Activated naive CD4-positive, alpha-beta T cell treated with anti-CD3 and anti-CD28 coated beads, Interleukin-2, amount 50 U/mL, for 16 hours (primary cell): ENCODE measurements at places on chromosomes 3 and 15.

DNA sequence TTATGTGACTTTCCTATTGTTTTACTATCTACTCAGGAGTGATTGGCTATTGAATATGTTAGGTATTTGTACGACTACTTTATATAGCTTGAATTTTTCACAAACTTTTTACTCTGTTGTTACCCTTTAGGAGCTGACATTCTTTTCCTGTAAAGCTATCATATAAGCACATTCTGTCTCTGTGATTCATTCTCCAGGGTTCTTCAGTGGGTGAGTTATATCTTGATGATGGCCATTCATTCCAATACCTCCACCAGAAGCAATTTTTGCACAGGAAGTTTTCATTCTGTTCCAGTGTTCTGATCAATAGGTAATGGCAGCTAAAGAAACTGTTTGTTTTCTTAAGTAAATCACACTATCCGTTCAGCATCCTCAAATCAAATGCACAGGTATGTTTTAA lies 10.1 kb upstream of the CAPN3 start:
- DNase-seq: no peak

DNA sequence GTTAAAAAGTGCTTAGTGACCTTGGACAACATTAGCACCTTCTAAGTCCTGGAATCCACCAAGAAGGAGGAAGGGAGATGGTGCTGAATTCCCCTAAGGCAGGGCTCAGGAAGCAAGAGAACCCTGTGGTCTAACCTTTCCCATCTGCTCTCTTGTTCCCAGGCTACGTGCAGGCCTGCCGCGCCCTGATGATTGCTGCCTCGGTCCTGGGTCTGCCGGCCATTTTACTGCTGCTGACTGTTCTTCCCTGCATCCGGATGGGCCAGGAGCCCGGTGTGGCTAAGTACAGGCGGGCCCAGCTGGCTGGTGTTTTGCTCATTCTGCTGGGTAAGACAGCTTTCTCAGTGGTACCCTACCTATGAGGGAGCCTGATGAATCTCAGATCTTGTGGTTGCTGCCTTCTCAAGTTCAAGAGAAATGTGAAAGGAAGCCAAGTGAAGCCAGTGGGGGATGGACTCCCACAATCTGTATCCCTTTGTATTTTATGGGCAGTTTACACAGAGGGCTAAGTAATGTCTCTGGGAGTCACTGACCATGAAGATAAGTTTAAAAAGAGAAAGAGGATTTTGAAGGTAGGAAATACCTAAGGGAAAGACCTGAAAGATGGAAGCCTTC lies 4.4 kb downstream of the CLDN11 start:
- no peak for DNase-seq

DNA sequence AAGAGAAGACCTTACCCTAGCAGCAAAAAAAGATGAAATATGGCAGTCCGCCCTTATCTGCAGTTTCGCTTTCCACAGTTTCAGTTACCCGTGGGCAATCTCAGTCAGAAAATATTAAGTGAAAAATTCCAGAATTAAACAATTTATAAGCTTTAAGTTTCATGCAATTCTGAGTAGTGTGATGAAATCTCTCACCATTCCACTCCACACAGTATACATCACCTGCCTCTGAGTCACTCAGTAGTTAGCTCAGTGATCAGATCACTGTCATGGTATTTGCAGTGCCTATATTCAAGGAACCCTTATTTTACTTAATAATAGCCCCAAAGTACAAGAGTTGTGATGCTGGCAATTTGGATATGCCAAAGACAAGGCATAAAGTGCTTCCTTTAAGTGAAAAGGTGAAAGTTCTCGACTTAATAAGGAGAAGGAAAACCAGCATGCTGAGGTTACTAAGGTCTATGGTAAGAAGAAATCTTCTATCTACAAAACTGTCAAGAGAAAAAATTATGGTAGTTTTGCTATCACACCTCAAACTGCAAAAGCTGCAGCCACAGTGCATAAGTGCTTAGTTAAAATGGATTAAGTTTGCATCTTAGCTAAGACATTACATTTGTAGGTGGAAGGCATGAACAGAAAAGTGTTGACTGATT lies 48.1 kb downstream of the HSPBAP1 start:
- DNase-seq: no peak

GRCh38 chr15:86193716-86194380 lies 114.2 kb downstream of the AGBL1 start:
- DNase-seq: no peak

- DNase-seq: no peak
Measured at GRCh38 chr3:66036586-66037148, 2.1 kb downstream of the MAGI1 start.

DNA sequence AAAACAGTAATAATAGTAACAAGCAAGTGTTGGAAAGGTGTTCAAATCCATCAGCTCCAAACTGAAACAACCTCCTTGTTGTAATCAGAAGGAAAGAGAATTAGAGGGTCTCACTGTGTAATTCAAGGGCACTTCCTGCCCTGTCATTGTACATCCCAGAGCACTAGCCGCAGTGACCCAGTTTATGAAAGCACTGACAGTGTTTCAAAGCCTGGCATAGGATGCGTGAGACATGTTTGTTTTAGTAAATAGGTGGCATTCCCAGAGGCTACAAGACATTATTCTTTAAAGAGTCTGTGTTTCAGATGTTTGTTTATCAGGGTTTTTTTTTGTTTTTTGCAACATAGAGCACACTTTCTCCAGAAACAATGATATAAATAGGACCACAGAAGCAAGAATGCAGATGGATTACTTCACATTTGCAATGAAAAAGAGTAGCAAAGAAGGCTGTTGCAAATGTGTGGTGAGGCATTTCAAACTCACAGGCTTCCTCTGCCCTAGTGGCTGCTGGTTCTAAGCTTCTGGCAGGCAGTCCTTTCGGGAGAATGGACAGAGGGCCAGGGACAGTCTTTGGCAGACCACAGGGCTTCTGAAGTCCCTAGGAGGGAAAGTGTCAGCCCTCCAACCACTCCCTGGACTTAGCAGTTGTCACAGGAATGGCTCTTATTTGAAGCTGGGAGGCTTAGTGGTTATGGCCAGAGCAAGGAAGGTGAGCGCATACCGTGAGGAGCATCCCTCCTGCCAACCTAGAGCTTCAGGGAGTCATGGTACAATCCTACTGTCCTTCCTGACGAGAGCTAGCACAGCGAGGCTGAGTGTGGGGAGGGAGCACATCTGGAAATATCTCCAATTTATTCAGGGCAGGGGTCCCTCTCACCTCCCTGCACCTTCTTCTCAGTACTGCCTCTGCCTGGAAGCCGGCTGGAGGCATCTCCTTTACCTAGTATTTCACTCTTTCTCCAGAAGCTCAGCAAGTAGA lies 31.4 kb upstream of the TIPARP start:
- DNase-seq: no peak

DNA sequence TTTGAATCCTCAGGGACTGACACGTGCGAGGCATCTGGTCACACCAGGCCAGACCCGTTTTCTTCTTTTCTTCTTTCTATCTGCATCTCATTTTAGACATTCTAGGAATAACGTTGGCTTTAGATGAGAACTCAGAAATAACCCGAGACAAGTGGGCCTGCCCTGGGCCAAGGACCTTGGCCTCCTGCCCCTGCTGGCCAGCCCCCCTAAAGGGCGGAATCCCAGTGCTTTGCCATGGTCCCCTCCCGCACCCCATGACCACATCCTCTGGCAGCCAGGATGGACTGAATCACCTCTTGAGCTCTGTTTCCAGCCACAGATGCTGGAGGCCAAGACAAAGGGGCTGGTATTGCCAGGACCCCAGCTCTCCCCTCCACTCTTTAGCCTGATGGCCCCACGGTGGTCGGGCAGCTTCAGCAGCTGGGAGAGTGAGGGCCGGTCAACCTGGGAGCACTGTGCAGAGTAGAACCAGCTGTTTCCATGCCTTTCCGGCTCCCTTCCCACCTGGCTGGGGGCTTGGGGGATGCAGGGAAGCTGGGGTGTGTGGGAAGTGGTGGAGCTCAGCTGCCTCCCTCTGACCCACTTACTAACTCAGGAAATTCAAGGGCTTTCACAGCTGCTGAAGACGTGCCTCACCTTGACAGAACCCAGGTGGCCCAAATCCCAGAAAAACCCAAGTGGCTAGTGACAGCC lies 190.9 kb downstream of the FAM43A start:
- no peak for DNase-seq

DNA sequence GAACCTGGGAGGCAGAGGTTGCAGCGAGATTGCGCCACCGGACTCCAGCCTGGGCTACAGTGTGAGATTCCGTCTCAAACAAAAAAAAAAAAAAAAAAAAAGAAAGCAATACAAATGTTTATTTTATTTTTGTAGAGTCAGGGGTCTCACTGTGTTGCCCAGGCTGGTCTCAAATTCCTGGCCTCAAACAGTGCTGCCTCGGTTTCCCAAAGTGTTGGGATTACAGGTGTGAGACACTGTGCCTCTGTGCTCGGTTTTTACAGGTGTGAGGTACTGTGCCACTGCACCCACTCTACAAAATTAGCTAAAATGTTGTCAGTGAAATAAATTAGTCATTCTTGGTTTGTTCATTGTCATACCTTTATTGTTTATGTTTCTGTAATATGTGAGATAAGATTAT lies 5.5 kb downstream of the PIAS1 start:
- no peak for DNase-seq

DNA sequence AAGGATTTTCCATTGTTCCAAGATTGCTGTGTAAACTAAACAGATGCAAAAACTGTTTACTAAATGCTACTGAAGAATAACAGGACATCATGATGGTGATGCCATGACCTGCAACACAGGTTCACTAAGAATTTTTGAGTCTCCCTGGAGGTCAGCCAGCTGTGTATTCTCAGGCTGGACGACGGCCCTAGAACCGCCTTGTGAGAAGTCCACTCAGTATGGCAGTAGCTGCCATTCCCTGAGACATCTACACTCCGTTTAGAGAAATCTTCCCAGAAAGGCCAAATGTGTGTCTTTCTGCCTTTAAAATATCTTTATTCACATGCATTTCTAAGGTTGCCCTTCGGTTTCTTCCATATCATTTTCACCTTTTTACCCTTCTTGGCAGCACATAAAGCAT lies 63.3 kb downstream of the MYO1E start:
- DNase-seq: no peak

DNA sequence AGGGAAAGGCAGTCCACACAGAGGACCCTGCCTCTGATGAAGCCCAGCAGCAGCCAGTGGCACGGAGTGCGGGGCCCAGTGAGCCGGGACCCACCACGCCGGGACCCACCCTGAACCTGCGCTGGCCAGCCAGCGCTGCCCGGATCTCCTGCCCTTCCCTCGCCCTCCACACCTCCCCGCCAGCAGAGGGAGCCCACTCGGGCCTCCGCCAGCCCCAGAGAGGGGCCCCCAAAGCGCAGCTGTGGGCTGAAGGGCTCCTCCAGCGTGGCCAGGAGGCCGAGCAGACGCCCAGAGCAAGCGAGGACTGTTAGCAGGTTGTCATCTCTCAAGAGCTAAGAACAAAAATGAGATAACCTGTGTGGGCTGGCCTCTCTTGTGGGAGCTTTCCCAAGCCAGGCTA lies 81.3 kb upstream of the ATP10A start:
- no peak for DNase-seq

- no peak for DNase-seq
Measured at GRCh38 chr15:60009124-60009960, 5.2 kb downstream of the FOXB1 start.

DNA sequence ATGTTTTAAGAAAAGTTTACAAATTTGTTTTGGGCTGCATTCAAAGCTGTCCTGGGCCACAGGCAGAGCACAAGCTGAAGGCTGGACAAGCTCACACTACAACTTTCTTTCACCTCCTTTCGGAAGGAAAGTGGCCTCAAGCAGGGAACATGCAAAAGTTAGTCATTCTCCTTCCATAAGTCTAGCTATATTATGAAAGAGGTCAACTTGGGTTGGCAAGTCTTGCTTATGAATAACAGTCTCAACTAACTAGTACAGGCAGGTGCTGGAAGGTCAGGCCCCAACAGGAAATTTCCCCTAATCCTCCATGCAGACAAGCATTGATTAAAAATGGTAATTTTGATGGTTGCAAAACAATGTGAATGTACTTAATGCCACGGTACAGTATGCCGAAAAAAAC lies 69.4 kb downstream of the OSBPL10 start:
- DNase-seq: no peak

DNA sequence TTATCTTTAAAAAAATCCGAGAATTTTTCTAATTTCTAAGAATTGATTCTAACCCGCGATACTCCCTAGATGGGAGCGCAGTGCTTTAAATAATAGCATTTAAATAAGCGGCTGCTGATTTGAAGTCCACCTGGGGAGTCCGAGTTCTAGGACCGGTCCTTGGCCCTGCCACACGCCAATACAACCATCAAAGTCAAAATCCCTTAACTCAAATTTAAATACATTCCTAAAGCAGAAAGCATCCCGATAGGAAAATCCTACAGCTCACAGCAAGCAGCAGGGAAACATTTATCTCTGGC lies 508 bp upstream of the ECT2 start:
- no peak for DNase-seq

- no peak for DNase-seq
Measured at GRCh38 chr3:150749255-150749654, 13.7 kb downstream of the SIAH2 start.

- no peak for DNase-seq
Measured at GRCh38 chr15:93929375-93930094, 301.8 kb upstream of the MCTP2 start.

DNA sequence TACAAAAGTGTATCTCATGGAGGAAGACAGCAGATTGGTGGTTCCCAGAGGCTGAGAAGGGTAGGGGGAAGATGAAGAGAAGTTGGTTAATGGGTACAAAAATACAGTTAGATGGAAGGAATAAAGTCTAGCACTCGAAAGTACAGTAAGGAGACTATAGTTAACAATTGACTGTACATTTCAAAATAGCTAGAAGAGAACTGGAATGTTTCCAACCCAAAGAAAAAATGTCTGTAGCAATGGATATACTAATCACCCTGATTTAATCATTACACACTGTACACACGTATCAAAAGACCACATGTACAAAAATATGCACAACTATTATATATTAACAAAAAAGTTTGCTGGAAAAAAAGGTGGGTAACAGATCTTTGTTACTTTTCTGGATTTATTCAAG lies 57.3 kb downstream of the THRB start:
- DNase-seq: no peak

- no peak for DNase-seq
Measured at GRCh38 chr3:123524981-123525380, 59.9 kb downstream of the HACD2 start.

GRCh38 chr3:48334605-48335004 lies 1.1 kb upstream of the SPINK8 start:
- no peak for DNase-seq
